ENCODE measurements at places on chromosomes 1 and 21.

- H3K27me3 ChIP-seq = no peaks in the 10 kb centered on the region
- H3K4me3 ChIP-seq = no peak overlapping the region
- no peak for DNase-seq
These were observed 10.8 kb upstream of the CACYBP start for GRCh38 chr1:174988986-174989385.

DNA sequence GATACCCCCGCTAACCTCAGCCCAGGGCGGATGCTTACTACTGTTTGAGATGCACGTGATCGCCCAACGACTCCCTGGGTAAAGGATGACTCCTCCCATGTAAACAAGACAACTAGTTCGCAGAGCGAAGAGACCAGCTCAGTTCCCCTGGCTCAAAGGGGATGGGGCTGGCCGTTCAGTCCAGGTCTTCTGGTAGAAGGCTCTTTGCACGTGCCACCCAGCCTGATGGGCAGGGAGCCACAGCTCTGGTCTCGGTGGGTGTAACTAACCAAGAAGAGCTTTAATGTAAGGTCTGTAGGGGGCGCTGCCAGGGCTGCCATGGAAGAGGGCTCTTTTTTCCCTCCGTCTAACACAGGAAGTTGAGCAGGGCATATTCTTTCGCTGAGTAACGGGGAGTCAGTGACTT, 49.4 kb upstream of the PARP1 start:
- peak overlapping the region; percentile 31 for H3K4me3 ChIP-seq
- DNase-seq = peak; percentile 6
- H3K36me3 ChIP-seq = no peaks in the 10 kb centered on the region
- H3K4me1 ChIP-seq = no peaks in the 10 kb centered on the region
- no peaks in the 10 kb centered on the region for H3K27me3 ChIP-seq

DNA sequence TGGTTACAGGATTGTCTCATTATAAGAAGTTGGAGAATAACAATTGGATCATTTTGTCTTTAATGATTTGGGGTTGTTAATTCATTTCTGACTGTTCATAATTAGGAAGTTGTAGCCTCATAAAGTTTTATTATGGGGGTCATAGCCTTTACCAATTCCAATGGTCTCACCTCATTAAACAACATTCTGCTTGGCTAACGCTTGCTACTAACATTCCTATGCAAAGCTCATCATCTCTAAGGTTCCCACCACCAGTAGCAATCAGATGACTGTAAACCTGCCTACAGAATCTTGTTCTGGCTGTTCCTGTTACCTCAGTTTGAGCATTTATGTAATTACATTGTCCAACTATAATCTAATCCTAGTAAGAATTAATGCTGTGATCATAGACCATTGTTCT, 60.2 kb downstream of the ODF2L start:
- no peaks in the 10 kb centered on the region for H3K36me3 ChIP-seq
- H3K27me3 ChIP-seq = no peaks in the 10 kb centered on the region
- DNase-seq = no peak
- H3K27ac ChIP-seq = no peak overlapping the region
- no peak overlapping the region for H3K4me3 ChIP-seq

DNA sequence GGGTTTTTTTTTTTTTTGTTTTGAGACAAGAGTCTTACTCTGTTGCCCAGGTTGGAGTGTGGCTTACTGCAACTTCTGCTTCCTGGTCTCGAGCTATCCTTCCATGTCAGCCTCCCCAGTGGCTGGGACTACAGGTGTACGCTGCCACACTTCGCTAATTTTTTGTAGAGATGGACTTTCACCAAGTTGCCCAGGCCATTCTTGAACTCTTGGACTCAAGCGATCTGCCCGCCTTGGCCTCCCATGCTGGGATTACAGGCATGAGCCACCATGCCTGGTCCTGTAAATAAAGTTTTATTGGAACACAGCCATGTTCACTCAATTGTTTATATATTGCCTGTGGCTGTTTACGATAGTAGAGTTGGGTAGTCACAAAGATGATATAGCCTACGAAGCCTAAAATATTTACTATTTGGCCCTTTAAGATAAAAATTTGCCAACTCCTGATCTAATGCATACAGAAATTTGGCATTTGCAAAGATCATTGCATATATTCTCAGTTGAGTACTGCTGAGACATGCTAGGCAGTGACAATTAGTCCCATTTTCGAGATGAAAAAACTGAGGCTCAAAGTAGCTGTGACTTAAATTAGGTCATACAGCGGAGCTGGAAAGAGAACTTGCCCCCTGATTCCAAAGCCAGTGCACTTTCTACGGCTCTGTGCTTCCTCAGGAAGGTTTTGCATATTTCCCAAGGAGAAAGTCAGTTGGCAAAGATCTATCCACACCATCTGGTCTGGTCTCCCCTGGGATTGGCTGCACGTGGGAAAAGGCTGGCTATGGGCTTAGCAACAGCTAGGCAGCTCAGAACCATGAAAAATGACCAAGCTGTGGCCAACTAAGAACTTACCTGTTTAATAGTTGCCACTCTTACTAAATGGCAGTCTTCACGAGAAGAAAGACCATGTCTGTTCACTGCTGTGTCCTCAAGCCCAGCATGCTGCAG, 19.4 kb downstream of the MECR start:
- no peak overlapping the region for H3K4me3 ChIP-seq
- no peak overlapping the region for H3K27ac ChIP-seq
- H3K4me1 ChIP-seq = no peaks in the 10 kb centered on the region
- no peaks in the 10 kb centered on the region for H3K27me3 ChIP-seq
- H3K36me3 ChIP-seq = peaks cover 19% of the 10 kb centered on the region

DNA sequence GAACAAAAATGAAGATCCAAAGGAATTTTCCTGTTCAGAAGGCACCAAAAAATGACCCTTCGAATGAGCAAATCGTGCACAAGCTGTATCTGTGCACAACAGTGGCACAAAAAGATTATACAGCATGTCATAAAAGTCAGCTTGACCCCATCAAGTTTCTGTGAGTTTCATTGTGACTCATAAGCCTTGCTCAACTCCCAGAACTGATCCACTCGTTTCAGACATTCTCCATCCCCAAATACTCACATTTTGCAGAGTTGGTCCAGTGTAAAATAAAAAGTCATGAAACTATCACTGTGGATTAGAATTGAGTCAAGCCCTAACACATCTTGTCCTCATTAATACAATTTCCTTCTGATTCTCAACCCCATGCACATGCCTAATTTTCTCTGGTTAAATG, 174.7 kb upstream of the PKN2 start:
- H3K4me3 ChIP-seq = no peak overlapping the region
- no peaks in the 10 kb centered on the region for H3K27me3 ChIP-seq
- H3K36me3 ChIP-seq = no peaks in the 10 kb centered on the region
- no peaks in the 10 kb centered on the region for H3K4me1 ChIP-seq
- H3K27ac ChIP-seq = no peak overlapping the region

- H3K27ac ChIP-seq = no peak overlapping the region
- H3K36me3 ChIP-seq = no peaks in the 10 kb centered on the region
- H3K4me1 ChIP-seq = no peaks in the 10 kb centered on the region
- no peak overlapping the region for H3K4me3 ChIP-seq
- no peak for DNase-seq
These were observed 256.4 kb downstream of the HMCN1 start for GRCh38 chr1:185990565-185990964.

DNA sequence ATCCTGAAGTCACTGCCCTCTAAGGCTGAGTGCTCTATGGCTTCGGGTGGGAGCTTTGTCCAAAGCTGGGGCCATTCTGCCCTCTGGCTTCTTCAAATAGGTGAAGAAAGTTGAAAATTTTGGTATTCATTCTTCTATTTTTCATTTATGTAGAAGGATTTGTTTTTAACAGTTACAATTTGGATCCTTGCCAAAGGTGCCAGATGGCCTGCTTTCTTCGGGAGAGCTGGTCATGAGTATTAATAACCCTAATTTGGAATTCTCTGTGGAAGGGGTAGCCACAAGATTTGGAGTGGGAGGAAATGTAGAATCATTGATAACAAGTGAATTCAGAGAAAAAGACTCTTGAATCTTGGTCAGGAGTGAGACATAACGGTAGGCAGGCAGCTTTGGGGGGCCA, 370.4 kb upstream of the ST6GALNAC5 start:
- no peak overlapping the region for H3K4me3 ChIP-seq
- no peak for DNase-seq
- no peaks in the 10 kb centered on the region for H3K4me1 ChIP-seq
- no peaks in the 10 kb centered on the region for H3K36me3 ChIP-seq
- no peaks in the 10 kb centered on the region for H3K27me3 ChIP-seq

DNA sequence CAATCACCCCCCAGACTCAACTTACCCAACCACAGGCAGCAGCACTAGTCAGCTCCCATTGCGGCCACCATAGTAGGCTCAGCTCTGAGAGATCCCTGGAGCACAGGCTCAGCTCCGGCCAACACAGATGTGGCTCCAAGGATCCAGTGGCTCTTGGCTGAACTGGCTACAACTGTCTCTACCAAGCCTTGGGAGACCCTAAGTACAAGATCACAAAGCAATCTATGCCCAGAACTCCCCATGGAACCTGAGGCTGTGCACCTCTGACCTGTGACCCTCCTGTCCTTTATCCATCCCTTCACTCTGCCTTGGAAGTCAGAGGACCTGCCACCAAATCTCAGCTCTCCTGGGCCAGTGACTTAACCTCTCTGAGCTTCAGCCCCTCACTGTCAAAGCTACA, 61.8 kb upstream of the GJB5 start:
- no peaks in the 10 kb centered on the region for H3K36me3 ChIP-seq
- H3K4me3 ChIP-seq = no peak overlapping the region
- H3K4me1 ChIP-seq = no peaks in the 10 kb centered on the region
- no peak for DNase-seq
- no peak overlapping the region for H3K27ac ChIP-seq
- H3K27me3 ChIP-seq = no peaks in the 10 kb centered on the region

DNA sequence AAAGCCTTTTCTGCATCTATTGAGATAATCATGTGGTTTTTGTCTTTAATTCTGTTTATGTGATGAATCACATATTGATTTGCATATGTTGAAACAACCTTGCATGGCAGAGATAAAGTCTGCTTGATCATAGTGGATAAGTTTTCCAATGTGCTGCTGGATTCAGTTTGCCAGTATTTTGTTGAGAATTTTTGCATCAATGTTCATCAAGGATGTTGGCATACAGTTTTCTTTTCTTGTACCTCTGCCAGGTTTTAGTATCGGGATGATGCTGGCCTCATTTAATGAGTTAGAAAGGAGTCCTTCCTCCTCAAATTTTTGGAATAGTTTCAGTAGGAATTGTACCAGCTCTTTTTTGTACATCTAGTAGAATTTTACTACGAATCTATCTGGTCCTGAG, 55.0 kb downstream of the COL24A1 start:
- H3K4me1 ChIP-seq = no peaks in the 10 kb centered on the region
- H3K27me3 ChIP-seq = no peaks in the 10 kb centered on the region
- H3K27ac ChIP-seq = no peak overlapping the region
- H3K4me3 ChIP-seq = no peak overlapping the region
- H3K36me3 ChIP-seq = no peaks in the 10 kb centered on the region
- DNase-seq = no peak

DNA sequence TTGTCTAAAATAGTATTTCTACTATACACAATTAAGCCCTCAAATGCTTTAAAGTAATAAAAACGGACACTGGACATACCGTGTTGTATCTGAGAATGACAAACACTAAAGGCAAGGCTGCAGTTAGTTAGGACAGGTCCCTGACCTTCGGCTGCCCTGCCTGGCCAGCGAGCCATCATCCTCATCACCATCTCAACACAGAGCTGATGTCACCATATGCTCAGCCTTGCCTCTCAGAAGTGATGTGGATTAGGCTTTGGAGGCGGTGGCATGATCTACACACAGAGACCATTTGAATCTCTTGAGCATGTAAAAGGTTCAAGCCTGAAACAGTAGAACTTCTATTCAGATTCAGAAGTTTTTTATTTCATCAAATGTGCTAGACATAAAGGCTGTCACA, 244.7 kb downstream of the SDCCAG8 start:
- no peak overlapping the region for H3K27ac ChIP-seq
- H3K4me1 ChIP-seq = no peaks in the 10 kb centered on the region
- H3K4me3 ChIP-seq = no peak overlapping the region
- H3K36me3 ChIP-seq = peaks cover 16% of the 10 kb centered on the region

GRCh38 chr1:151635479-151636072, 23.7 kb downstream of the SNX27 start:
- H3K27me3 ChIP-seq = no peaks in the 10 kb centered on the region
- no peaks in the 10 kb centered on the region for H3K36me3 ChIP-seq
- peaks cover 5% of the 10 kb centered on the region for H3K4me1 ChIP-seq
- H3K4me3 ChIP-seq = no peak overlapping the region
- DNase-seq = no peak
- no peak overlapping the region for H3K27ac ChIP-seq

GRCh38 chr1:165873481-165873880, 46.1 kb downstream of the UCK2 start:
- no peak overlapping the region for H3K27ac ChIP-seq
- H3K4me1 ChIP-seq = peaks cover 10% of the 10 kb centered on the region
- no peak overlapping the region for H3K4me3 ChIP-seq

DNA sequence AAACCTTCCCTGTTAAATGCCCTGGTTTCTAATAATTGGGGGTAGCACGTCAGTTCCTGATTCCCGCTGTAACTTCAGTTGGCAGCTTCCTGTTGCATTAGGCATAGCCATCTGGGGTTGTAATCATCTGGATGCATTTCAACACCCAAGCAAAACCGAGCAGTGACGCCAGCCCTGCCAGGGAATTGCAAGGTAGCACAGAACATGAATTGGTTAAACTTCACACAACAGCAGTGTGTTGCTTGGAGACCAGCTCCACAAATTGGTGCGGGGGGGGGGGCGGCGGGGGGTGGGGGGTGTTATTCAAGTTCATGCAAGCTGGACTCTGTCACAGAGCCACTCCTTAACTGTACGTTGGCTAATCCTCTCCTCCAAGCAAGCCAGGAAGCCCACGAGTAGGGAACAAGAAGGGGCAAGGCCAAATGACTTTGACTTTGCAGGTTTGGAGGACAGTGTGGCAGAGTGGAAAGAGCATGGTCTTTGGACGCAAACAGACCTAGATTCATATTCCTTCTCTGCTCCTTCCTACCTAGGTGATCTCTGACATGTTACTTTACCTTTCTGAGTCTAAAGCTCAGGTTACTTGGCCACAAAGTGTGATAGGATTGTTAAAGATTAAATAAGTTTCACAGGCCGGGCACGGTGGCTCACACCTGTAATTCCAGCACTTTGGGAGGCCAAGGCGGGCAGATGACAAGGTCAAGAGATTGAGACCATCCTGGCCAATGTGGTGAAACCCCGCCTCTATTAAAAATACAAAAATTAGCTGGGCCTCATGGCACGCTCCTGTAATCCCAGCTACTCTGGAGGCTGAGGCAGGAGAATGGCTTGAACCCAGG, 4.7 kb downstream of the LAX1 start:
- DNase-seq = no peak
- H3K4me1 ChIP-seq = peaks cover 9% of the 10 kb centered on the region
- no peaks in the 10 kb centered on the region for H3K27me3 ChIP-seq
- H3K27ac ChIP-seq = no peak overlapping the region
- peaks cover 39% of the 10 kb centered on the region for H3K36me3 ChIP-seq
- H3K4me3 ChIP-seq = no peak overlapping the region

- no peak for DNase-seq
- no peaks in the 10 kb centered on the region for H3K36me3 ChIP-seq
- H3K4me3 ChIP-seq = no peak overlapping the region
- H3K27ac ChIP-seq = no peak overlapping the region
- H3K4me1 ChIP-seq = no peaks in the 10 kb centered on the region
These were observed 47.9 kb upstream of the PLXNA2 start for GRCh38 chr1:208291923-208292711.

- no peak for DNase-seq
- H3K4me3 ChIP-seq = no peak overlapping the region
- no peak overlapping the region for H3K27ac ChIP-seq
- H3K27me3 ChIP-seq = no peaks in the 10 kb centered on the region
- peaks cover 4% of the 10 kb centered on the region for H3K4me1 ChIP-seq
These were observed 14.9 kb downstream of the VPS45 start for GRCh38 chr1:150082494-150082893.

All from effector memory CD4-positive, alpha-beta T cell (primary cell).